ENCODE measurements at places on chromosomes 1 and 21. TPM values are rescaled to one million over a fixed set of nuclear protein-coding genes. Genes with fewer than 3 reads are reported as not detected.

- H3K4me3 ChIP-seq = no peak overlapping the region
- no peaks in the 10 kb centered on the region for H3K36me3 ChIP-seq
Observed at GRCh38 chr1:235265900-235266299, 62.1 kb downstream of the ARID4B start.

KCNK1 gene
- 0.49 TPM for total RNA-seq

NEGR1 gene
- 5.7 TPM for total RNA-seq

DNA sequence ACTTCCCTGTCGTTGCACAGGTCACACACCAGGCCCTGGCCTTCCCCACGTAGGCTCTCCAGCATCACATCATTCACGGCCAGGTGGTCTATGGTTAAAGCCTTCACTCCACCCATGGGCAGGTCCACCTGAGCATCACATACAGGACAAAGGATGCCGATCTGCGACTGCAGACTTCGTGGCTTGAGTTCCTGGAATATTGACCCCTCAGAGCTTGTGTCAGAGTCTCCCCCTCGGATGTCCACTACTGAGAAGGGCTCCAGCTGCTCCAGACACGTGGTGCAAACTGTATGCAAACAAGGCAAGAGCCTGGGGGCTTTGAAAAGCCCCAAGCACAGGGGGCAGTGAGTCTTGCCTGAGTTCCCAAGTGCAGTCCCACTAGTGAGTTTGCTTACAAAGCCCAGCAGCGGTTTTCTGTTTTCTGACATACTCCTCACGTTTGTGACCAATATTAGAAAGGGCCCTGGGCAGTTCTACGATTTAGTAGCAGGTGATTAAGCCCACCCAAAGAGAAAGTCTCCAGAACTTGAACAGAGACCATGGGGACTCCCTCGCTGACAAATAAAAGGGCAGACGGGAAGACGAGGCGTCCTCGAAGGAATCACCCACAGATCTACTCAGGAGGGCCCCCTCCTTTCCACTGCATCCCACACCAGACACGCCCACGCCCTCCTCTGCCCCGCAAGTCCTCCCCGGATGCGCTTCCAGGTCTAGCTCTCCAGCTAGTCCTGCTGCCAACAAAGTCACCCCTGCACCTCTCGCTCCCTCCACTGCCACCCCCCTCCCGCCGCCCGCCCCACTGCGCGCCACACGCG lies 568 bp downstream of the TRIM45 start:
- no peaks in the 10 kb centered on the region for H3K27me3 ChIP-seq
- peak; percentile 14 for DNase-seq
- peak overlapping the region; percentile 74 for H3K4me3 ChIP-seq
- H3K27ac ChIP-seq = peak overlapping the region; percentile 94
- H3K36me3 ChIP-seq = peaks cover under 1% of the 10 kb centered on the region

- no peak for DNase-seq
- peaks cover 34% of the 10 kb centered on the region for H3K27me3 ChIP-seq
- H3K4me1 ChIP-seq = no peaks in the 10 kb centered on the region
- peak overlapping the region; percentile 71 for H3K4me3 ChIP-seq
- H3K27ac ChIP-seq = peak overlapping the region; percentile 80
Observed at GRCh38 chr1:243851257-243851756, 1.3 kb upstream of the AKT3 start.

KLHDC9 gene
- total RNA-seq = 0.89 TPM

LRRN2 gene
- 0.88 TPM for total RNA-seq

- no peak for DNase-seq
- H3K27ac ChIP-seq = no peak overlapping the region
Observed at GRCh38 chr1:18077657-18078215, 29.9 kb upstream of the IGSF21 start.

DNA sequence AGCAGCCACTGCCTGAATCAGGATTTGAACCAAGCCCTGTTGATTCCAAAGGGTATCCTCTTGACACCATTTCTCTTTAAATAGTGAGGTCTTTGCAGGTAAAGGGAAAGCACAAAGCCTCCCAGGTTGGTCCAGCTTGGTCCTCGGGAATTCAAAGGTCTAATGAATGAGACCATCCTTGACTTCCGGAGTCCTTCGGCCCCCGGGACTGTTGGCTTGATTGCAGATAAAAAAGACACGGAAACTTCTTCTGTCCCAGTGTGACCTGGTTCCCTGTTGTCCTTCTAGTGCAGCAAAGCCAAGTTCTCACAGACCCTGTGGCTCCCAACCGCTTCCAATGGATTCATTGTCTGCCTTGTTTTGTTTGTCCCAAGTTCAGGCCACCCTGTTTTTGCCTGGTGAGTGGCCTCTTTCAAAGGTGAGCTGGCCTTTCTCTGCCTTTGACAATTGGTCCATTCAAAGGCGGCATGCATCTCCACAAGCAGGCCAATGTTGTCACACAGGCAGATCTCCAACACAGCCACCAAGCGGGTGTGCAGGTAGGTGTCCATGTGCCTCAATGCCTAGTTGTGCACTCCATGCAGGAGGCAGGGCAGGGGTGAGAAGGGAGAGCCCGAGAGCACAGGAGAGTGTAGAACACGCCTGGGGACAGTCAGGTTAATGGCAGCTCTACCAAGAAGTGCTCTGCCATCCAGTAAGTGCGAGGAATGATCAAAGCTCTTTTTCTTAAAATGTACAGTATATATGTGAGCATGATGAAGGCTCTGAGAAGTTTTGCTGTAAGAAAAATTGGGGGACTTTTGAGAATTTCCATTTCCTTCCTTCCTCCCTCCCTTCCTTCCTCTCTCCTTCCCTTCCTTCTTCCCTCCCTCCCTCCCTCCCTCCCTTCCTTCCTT lies 82.1 kb upstream of the ZBTB40 start:
- no peak for DNase-seq
- no peak overlapping the region for H3K4me3 ChIP-seq
- H3K27me3 ChIP-seq = peaks cover 3% of the 10 kb centered on the region
- no peaks in the 10 kb centered on the region for H3K36me3 ChIP-seq
- H3K4me1 ChIP-seq = no peaks in the 10 kb centered on the region

DNA sequence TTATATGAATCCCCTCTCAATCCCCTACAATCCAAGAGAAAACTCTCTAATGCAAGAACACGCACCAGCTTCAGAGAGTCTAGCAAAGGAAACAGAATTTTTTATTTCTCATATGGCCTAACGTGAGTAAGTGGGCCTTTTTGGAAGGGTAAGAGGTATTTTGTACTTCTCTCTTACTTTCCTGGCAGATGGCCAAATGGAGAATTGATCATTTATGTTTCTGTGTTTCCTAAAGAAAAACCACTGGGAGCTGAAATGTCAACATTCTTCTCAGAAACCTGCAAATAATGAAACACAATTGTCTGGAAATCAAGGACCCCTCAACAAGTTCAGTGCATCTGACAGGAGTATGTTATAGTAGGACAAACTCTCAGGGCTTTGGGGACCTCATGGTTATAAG lies 176.4 kb upstream of the C8B start:
- H3K4me1 ChIP-seq = no peaks in the 10 kb centered on the region
- no peak overlapping the region for H3K4me3 ChIP-seq
- no peak for DNase-seq
- no peaks in the 10 kb centered on the region for H3K36me3 ChIP-seq
- no peak overlapping the region for H3K27ac ChIP-seq
